RWPE2 (cell line): ENCODE measurements at places on chromosomes 11 and 22.

DNA sequence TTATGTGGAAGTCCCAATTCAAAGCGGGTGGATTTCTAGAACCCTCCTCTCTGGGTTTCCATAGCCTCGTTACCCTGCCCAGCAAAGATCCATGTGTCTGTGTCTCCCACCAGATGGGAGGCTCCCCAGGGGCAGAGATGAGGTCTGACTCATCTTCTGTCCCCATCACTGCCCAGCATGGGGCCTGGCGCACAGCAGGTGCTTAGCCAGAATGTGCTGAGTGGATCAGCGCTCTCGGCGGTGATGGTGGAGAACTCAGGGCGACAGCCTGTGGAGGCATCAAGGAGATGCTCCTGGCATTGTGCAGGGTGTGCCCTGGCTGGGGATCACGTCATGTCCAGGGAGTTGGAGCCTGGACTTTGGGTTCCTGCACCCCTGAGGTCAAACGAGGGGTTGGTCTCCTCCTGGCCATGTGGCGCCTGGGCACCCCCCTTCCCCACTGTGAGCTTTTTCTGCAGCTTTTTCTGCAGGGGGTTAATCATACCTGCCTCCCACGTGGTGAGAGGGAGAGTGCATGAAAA, 46.1 kb upstream of the RFPL3 start:
- DNase-seq = no peak

DNA sequence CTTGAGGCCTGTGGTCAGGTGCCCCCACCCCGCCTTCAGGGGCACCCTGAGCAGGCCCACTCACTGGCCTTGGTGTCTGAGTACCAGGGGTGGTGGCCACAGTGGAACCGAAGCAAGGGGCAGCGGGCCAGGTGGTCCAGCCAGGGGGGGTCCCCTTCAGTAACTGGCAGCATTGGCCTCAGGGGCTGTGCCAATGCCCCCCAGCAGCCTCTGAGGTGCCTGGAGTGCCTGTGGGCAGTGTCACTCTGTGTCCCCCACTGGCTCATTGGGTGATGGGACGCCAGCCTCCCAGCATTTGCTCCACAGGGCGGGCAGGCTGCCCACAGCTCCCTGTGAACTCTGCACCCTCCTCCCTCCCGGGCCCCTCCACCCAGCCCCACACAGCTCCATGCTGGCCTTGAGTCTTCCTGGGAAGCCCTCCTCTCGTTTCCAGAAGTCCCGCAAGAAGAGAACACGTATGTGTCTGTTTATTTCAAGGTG, 29.5 kb upstream of the CARS1 start:
- peak; percentile 47 for DNase-seq

DNA sequence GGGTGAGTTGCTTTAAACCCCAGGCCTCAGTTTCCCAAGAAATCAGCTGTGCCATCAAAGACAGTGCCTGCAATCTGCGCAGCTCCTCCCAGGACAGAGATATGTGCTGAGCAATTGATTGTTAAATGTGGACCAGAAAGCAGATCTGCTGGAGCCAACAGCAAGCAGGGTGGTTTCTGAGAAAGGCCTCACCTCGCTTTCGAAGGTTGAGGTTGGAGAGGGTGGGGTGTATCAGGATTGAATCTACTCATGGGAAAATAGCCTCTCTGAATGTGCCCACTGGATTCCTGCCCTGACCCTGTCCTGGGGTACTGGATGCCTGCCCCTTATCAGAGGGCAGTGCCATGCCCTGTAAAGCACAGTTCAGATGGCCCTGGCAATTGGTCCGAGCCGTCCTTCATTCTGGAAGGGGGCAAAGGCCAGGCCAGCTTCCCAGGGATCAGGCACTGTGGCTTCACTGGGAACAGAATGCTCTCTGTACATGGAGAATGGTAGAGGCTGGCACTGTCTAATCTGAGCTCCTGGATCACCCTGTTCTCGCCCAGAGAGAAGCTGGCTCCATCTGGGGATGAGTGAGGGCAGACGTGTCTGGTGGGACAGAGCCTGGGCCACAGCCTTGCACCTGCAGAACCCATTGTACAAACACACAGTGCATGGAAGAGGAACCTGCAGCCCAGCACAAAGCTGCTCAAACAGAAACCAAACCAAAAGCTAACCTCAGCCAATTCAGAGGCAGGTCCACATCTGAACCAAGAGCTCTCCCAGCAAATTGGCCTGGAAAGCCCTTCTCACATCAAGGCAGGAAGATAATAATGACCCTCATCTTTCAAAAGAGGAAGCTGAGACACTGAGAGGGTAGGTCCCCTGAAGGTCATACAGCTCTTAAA, 15.2 kb downstream of the DHCR7 start:
- no peak for DNase-seq

DNA sequence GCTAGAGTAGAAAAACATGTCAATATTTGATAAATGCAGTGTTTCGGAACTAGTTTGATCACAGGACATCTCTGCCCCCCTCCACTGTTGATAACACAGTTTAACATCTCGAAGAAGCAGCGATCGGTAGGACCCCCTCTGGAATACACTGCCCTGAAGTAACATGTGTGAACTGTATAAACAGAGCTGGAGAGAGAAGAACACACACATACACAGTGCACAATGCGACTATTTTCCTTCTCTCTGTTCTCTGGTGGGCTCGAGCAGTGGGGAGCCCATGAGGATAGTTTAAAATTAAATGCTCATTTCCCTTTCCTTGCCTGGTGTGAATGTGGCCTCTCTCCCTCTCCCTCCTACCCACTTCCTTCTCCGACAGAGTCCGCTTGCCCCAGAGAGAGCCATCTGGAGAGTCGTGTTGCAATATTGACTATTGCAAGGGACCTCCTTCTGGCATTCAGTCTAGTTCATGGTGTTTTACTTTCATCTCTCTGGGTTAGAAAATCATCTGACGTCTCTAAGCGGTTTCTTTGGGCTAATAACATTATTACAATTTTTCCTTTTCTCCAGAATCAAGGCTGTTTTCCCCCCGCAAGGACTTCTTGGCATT, 51.6 kb upstream of the BARX2 start:
- DNase-seq = no peak

GRCh38 chr11:4063348-4063747, 31.3 kb upstream of the RRM1 start:
- no peak for DNase-seq

- no peak for DNase-seq
Observed at GRCh38 chr22:48746789-48747425, 1080.8 kb downstream of the BRD1 start.
